ENCODE measurements at places on chromosomes 2 and 18.

DNA sequence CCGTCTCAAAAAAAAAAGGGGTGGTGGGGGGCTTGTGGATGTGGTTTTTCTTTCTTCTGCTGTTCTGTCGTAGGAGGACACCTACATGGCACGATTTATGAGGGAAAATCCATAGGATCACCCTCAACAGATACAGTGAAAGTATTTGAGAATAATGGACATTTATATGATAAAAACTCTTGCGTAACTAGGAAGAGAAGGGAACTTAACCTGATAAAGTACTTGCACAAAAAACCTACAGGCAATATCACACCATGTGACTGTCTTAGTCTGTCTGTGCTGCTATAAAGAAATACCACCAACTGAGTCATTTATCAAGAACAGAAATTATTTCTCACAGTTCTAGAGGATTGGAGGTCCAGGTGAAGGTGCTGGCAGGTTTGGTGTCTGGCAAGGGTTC is 21.8 kb upstream of the LAMA1 start:
- no peak for DNase-seq

DNA sequence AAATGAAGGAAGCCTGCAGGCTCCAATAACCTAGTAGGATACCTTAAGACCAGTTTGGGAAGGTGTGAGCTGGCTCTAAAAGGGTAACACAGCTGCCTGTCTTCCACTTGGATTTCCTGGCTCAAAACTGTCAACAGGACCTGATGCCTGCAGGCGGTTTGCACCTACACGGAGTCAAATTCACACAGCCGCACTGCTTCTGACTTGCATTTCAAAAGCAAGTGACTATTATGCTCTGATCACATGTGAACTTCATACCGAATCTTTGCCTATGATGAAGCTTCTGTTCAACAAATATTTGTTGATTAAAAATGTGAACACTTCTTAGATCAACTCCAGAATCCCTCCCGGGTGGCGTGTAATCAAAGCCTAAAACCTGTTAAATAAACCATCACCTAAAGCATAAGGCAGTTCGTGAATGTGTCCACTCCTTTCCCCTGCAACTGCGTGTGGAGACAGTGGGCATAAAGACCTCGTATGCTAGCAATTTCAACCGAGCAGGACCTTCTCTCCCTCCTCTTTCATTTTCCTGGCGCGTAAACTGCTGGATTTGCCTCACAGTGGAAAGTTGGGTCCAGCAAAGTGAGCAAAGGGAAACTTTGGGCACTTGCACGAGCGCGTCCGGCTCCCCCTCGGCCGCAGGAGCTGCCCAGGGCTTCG is 784 bp downstream of the CRACDL start:
- DNase-seq = no peak

DNA sequence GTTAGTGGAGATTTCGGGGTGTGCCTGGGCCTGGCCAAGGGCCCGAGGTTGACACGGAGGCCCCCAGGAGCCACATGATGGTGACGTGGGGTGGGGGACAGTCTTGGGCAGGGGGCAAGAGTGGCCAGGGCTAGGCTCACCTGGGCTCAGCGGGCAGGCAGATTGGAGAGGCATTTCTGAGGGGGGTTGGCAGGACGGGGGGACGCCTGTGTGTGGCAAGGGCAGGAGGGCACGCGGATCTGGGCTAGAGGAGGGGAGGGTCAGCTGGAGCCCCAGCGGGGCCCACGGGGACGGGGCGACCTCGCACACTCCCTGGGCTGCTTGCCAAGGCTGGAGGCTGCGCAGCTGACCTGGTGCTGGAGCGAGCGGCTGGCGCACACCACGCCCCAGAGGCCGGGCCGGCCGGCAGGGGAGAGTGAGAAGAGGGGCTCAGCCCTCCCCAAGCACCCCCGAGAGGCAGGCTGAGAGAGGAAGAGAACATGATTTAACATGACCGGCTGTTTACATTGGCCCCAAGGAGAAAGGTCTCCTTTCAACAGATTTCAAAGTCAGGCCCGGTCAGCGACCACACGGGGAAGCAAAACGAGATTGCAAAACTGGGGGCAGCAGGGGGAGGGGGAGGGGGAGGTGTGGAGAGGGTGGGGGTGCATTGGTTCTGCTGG is 38.0 kb upstream of the SNED1 start:
- no peak for DNase-seq

DNA sequence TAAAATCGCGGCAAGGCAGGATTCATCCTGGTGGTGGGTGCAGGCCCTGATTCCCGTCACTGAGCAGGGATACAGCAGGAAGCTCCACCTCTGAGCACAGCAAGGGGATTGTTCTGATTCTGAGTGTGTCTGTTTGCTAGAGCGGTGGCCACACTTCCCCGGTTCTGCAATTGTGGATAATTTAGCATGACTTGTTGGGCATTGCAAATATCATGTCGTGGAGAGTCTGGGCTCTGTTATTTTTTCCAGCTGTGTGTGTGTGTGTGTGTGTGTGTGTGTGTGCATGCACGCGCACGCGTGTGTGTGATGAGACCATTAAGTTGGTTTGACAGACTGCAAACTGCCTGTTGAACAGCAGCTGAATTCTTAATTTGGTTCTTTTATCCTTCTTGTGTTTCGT is 4.1 kb upstream of the TMEM18 start:
- no peak for DNase-seq

GRCh38 chr2:133200684-133201421 is 367.4 kb downstream of the NCKAP5 start:
- no peak for DNase-seq

GRCh38 chr2:44778671-44779476 is 162.6 kb upstream of the SIX3 start:
- no peak for DNase-seq
